Daoy (cell line): ENCODE measurements at places on chromosomes 7 and 10.

- peak; percentile 86 for DNase-seq
These were observed 19.3 kb downstream of the TCAF1 start for GRCh38 chr7:143882604-143883078.

GRCh38 chr7:128830231-128831177 is at the start of gene FLNC:
FLNC (plus strand) TSS chr7:128830406; CDS start chr7:128830638, 232 bp downstream.
- DNase-seq = peak; percentile 74

GRCh38 chr10:26557641-26558014 is 119.5 kb downstream of the APBB1IP start:
- peak; percentile 59 for DNase-seq

- DNase-seq = no peak
These were observed 322.5 kb downstream of the PTPRN2 start for GRCh38 chr7:158264881-158265742.

- DNase-seq = peak; percentile 87
These were observed 26.9 kb downstream of the MYPN start for GRCh38 chr10:68135922-68136792.

DNA sequence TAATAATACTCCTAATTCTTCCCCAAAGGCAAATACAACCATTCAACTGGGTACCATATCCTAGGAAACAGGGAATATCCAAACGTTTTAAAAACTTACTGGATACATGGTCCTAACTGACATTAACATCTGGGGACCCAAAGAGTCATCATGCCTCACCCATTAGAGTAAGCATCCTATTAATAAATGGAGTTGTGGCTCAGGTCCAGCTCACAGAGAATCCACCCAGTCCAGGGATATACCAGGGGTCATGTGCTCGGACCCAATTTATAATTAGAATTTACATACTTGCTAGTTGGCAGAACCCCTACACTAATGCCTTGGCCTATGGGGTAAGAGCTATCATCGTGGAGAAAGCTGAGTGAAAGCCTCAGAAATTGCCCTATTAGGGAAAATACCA is 670.0 kb downstream of the XPNPEP1 start:
- no peak for DNase-seq

DNA sequence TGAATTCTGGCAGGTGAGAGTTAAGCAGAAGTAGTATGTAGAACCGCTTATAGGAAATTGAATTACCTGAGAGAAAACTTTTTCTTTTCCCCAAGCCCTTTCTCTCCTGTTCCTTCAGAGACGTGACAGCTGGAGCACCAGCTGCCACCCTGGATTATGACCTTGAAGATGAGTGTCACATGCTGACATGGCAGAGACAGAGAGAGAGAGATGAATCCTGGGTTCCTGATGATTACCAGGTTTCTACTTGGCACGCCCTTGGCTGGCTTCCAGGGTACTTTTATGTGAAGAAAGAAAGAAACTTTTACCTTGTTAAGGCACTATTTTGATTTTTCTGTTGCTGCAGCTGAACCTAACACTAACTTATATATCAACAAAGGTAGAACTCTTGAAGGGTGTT is 99.9 kb downstream of the GPR26 start:
- no peak for DNase-seq
